ENCODE measurements at places on chromosomes 1 and 21.

DNA sequence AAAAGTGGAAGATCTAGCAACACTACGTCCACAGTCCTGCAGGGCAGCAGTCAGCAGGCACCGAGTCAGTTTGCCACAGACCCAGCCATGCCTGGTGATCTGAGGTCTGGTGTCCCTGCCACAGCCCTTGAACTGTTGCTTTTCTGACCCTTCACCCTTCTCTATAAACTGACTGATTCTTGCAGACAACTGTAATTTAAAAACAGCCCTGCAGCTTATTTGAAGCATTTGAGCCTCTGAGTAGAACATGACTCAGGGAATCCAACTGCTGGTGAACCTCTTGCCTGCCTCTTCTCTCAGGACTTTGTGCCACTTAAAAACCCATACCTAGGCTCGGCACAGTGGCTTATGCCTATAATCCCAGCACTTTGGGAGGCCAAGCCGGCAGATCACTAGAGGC is 107.2 kb downstream of the EDEM3 start:
- no peak for DNase-seq

DNA sequence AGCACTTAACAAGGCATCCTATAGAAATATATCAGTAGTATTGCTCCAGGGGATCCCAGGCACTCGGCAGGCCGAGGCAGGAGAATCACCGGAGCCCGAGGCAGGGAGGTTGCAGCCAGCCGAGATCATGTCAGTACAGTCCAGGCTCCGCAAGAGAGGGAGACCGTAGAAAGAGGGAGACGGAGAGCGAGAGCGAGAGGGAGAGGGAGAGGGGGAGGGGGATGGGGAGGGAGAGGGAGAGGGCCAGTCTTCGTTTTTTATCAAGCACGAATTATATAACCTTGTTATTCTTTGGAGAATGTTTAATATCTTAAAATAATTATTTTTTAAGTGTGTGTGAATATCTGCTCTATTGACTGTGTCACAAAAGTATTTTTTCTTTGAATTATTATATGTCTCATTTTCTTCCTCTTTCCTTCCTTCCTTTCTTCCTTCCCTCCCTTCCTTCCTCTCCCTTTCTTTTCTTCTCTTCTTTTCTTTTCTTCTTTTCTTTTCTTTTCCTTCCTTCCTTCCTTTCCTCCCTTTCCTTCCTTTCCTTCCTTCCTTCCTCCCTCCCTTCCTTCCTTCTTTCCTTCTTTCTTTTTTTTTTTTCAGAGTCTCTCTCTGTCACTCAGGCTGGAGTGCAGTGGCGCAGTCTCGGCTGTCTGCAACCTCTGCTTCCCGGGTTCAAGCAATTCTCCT is 233.7 kb downstream of the SRGAP2C start:
- no peak for DNase-seq

DNA sequence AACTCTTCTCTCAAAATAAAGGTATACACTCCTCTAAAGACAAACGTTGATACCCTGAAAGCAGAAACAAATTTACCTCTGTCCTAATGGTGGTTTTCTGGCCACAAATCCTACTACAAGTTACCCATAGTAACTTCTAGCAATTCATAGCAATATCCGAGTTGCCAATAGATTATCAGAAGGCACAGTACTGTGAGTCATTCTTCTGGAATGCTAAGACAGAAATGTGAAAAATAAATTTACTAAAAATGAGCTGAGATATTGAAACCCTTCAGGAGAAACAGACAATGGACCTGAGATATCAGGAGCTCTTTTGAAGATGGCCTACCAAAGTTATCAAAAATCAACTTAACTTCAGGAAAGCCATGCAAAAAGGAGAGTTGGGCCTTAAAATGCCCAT is 715.0 kb upstream of the ADAMTS5 start:
- DNase-seq, result no peak

- DNase-seq, result no peak
These were observed 123.4 kb upstream of the KCNK1 start for GRCh38 chr1:233490488-233490887.

DNA sequence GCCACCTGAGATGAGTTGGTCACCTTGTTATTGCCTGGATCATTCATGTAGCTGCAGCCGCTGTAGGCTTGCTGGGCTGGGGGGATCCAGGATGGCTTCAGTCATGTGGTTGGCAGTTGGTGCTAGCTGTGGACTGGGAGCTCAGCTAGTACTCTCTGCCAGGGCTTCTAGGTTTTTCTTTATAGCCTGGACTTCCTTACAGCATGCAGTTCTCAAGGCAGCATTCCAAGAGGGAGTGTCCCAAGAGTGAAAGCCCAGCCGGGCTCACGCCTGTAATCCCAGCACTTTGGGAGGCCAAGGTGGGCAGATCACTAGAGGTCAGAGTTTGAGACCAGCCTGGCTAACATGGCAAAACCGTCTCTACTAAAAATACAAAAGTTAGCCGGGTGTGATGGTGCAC is 23.7 kb upstream of the ACTL8 start:
- no peak for DNase-seq

DNA sequence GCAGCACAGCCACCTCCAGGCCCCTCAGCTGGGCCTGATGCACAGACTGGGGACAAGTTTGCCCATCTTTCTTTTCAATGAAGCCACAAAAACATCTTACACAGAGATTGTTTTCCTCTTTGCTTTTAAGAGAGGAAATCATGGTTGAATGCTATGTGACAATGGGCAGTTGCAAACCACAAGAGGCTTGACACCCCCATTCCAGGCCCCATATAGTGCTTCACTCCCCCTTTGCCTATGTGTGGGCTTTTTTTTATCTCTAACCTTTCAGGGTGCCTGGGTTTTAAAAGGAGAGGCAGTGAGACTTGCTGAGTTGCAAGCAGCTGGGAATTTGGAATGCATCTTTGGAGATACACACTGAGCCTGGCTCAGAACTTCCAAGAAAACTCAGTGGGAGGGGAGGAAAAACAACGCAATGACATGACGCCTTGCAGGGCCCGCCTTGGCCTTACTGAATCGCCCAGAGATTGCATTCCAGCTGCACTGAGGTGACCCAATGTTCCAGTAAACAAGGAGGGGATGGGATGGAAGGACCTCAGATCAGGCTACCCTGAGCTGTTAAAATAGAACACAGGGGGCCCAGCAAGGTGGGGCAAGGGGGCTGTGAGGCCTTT is 145.2 kb upstream of the ZNF648 start:
- no peak for DNase-seq

DNA sequence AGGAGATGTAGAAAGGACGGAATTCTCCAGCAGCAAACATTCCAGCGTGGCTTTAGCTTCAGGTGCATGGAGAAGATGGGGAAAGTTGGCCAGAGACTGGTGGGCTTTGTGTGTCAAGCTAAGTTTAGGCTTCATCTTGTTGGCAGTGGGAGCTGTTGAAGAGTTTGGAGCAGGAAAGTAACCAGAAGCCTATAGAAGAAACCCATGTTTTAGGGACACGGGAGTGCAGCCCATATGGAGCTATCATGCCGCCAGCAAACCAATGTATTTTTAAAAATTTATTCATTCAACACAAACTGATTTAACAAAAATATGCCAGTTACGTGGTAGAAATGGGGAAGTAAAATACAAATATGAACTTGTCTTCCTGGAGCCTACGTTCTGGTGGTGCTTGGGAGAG is 53.7 kb downstream of the ACTL8 start:
- no peak for DNase-seq

DNA sequence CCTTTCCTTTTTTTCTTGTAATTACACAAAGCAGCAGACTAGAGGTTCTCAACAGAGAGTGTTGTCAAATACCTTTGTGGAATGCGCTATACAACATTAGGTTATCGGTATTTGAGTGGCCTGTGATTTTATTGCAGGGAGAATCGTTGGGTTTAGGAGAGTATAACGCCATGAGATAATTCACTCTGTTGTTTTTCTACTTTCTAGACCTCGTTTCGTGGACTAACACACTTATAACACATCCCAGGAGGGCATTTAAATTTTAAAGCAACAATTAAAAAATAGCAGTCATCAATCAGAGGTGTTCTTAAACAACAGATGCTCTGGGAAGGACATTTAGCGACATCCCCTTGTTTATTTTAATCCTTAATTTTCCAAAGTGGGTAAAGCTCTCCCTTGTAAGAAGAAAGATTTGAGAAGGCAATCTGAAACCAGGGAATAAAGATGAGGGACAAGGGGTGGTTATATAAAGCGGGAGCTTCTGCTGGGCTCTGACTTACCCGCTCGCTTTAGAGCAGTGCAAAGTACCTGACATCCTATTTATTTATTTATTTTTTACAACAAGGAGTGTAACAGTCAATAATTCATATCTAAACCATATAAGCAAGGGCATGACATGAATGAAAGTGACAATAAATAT is 4.9 kb downstream of the PBX1 start:
- no peak for DNase-seq

GRCh38 chr1:240027059-240027462 is 64.6 kb upstream of the FMN2 start:
- DNase-seq, result no peak

GRCh38 chr1:57532299-57532698 is 108.4 kb upstream of the DAB1 start:
- DNase-seq, result no peak

DNA sequence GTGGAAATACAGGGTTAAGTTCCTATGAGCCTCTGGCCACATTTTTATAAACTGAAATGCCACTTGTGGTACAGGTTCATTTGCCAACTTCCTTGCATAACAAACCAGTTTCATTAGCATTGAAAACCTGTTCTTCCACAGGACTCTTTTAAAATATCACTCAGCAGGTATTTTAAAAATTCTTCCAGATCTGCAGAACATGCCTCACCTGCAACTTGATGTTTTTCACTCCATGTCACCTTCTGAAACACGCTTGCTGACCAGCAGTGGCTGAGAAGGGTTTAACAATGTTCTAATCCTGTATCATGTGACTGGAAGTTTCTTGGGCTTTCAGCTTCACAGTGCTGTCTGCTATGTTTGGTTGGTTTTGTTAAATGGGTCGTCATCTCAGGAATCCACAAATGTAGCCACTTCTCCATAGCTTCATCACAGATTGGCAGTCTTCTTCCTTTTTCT is 17.6 kb upstream of the CBR3 start:
- no peak for DNase-seq

GRCh38 chr1:202661136-202661845 is 49.0 kb downstream of the SYT2 start:
- DNase-seq, result no peak

- peak; percentile 6 for DNase-seq
These were observed 334.8 kb upstream of the CAMK1G start for GRCh38 chr1:209248649-209249279.

DNA sequence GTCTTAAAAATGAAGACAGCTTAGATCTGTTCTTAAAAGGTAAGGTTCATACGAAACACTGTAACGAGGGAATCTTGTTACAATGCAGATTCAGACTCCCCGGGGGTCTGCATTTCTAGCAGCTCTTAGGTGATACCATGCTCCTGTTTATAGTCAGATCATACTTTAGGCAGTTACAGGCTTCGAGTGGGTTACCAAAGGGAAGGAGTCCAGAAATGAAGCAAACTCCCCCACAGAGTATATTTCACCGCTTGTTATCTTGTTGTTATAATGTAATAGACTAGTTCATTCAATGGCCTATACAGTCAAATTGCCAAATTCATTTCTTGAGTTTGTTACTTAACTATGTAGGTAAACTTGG is 601.1 kb downstream of the USP25 start:
- no peak for DNase-seq

DNA sequence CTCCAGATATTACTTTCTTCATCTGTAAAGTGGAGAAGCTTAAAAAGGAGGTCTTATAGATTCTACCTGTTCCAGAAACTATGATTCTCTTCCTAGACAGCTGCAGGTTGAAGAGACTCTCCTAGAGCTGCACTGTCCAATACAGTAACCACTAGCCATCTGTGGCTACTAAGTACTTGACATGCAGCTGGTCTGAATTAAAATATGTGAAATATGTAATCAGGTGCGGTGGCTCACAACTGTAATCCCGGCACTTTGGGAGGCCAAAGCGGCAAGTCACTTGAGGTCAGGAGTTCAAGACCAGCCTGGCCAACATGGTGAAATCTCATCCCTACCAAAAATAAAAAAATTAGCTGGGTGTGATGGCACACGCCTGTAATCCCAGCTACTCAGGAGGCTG is 15.8 kb downstream of the APP start:
- DNase-seq, result no peak

- DNase-seq, result no peak
These were observed 7.1 kb upstream of the TPM3 start for GRCh38 chr1:154198756-154199562.

DNA sequence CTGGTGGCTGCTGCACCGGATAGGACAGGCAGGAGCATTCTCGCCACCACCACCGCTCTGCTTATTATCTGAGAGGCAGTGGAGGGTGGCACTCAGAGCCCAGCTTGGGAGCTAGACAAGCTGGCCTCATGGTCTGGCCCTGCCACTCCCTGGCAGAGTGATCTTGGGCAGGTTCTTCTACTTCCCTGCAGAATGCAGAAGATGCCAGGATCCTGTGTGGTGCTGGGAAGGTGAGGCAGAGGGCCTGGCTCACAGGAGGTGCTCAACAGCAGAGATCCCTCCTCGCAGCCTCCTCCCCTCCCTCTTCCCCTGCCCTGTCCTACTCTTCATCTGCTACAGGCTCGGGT is 60.4 kb downstream of the ARHGEF10L start:
- no peak for DNase-seq

DNA sequence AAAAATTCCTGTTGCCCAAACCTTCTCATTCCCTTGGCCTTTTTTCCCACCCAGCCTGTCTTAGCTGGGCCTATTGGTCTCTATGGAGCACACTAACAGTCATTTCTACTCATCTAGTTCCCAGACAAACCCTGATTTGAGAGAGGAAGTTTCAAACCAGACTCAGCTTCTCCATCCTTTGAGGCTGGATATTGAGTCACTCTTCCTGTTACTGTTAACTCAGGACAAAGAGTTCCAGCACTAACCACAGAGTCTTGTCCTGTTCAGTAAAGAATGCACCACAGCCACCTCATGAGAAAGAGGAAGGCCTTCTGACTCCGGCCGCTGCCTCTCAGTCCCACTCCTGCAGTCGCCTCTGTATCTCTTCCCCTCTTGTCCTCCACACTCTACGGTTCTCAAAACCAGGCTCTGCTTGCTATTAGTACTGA is 137.8 kb downstream of the PTPRC start:
- DNase-seq, result no peak
